ENCODE measurements at places on chromosomes 6 and 20.

DNA sequence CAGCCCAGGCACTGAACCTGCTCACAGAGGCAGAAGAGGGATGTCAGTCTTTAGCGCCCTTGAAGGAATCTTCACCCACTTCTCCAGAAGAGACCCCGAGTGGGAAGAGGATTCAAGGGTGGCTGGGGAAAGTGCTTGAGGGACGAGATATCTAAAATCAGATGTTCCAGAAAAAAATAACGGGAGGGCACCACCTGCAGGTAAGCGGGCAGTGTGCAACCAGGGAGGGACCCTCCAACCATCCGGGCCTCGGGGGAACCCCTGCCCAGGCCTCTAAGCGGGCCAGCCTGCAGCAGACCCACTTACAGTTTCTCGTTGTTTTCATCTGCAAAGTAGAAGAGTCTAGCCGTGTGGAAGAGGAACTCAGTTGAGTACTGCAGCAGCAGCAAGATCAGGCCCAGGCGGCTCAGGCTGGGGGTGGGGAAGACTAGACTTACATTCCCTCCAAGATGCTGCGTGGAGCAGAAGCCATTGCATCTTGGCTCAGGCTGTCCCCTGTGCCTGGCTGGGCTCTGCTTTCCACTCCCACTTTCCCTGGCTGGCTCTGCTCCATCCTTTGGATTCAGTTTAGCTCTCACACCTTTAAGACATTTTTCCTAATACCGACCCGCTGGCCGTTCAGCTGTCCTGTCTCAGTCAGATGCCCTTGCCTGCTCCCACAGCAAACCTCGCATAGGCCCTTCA is 71.0 kb downstream of the TRAM2 start:
- no peak for DNase-seq

DNA sequence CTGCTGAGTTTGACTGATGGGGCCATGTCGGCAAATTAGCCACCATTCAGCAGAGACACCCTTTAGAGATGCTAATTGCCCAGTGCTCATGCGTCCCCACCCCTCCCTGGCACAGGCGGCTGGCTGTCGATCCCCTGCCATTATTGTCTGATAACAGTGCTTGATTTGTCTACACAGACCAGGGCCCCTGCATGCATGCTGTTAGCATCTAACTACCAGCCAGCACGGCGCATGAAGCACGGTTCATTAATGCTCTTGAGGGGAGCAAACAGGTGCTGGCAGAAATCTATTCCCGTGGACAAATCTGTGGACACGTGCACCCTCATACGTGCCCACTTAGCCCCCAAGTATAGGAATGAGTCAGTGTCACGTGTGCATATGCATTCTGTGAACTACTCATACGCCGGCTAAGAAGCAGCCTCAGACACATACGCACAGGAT is 32.2 kb downstream of the KCNB1 start:
- no peak for DNase-seq

GRCh38 chr6:82176616-82177015 is 70.9 kb downstream of the IBTK start:
- no peak for DNase-seq

DNA sequence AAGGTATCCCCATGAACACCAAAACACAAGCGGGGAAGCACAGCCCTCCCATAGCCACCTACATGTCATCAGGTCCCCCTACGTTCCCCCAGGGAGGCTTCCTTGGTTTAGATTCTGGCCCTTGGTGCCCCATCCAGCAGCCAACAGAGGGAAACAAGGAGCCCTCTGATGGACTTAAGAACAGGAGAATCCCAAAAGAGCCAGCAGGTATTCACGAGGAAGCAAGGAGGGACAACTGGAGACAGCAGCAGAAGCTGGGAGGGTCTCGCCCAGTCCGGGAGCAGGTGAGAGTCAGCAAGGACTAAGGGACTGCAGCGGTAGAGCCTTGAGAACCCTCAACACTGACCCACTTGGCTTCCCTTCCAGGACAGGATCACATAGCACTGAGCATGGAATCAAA is 58.4 kb upstream of the TOP1 start:
- DNase-seq: no peak
